ENCODE measurements at places on chromosomes 13 and 19.

DNA sequence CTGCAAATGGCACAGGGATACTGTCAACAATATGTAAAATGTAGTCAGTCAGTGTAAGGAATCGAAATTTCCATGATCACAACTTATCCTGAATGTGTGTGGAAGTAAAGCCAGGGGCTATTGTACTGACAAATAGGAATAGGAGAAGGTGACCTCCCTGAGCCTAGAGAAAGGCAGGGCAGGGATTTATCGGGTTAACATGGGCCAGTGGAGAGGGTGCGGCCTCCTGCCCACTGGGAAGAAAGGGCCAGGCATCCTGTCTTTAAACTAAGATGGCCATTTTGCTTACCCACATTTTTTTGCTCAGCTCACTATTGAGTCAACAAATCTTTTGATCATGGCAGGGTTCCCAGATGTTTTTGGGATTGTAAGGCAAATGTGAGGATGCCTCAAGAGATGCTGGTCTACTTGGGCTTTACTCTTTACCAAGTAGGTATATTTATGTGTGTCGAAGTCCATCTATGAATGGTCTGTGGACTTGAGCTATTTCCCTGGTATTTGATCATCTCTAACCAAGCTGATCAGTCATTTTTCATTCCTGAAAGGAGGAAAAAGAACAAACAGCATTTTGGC, 116.6 kb upstream of the RNF113B start:
- no peak for DNase-seq

DNA sequence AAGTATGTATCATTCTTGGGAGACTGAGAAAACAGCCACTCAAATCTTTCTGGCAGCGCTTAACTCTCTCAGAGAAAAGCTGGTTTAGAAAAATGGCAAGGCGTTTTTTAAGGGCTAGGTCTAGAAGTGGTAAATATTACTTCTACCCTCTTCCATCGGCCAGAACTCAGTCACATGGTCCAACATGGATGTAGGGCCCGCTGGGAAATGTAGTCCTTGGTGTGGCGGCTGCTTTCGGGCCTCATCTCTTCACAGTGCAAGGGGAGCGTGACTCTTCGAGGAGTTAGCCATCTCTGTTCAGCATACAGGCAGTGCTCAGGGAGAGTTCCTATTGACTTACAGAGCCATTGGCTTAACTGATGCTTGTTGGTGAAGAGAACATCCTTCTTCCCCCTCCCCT, 6.3 kb downstream of the VSTM2B start:
- no peak for DNase-seq

- no peak for DNase-seq
These were observed 73.9 kb downstream of the KCTD12 start for GRCh38 chr13:76812206-76812897.

DNA sequence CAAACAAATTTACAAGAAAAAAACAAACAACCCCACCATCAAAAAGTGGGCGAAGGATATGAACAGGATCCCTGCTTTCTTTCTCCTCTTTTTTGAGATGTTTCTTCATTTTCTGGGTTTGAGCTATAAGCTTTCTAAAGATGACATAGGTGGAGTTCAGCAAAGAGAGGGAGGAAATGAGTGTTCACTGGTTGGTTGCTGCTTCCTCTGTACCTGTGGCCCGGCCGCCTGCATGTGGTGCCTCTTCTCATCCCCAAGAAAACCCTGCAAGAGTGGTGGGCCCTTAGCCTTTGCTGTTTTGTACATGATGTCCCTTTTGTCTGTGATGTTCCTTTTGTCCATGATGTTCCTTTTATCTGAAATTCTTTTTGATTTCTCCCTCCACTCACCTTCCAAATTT, 178.4 kb upstream of the SERP2 start:
- DNase-seq, result no peak
